ENCODE measurements at places on chromosomes 7 and 10. TPM values are rescaled to one million over a fixed set of nuclear protein-coding genes. Genes with fewer than 3 reads are reported as not detected.

Gene ZNF727
- total RNA-seq = 0.15 TPM

Gene PKD2L1
- not detected for total RNA-seq

Gene ZNF117
- total RNA-seq = 1.9 TPM

Gene NODAL
- not detected for total RNA-seq

Gene GPR158
- 0.23 TPM for total RNA-seq

Gene ADAMTS14
- 1.5 TPM for total RNA-seq

Gene OPALIN
- total RNA-seq = not detected

Gene UNCX
- total RNA-seq = not detected

Gene SFRP5
- 3.9 TPM for total RNA-seq

Gene AKR1C1
- 139 TPM for total RNA-seq

Gene TUBAL3
- total RNA-seq = not detected

Gene LRGUK
- total RNA-seq = not detected

Gene LOXL4
- total RNA-seq = 122 TPM

Gene MUC12
- total RNA-seq = not detected

Gene CASTOR2
- 15.9 TPM for total RNA-seq

Gene HYAL4
- not detected for total RNA-seq

Gene ZPBP
- not detected for total RNA-seq

Gene SOSTDC1
- total RNA-seq = not detected

Gene CALHM3
- not detected for total RNA-seq

All from smooth muscle cell of the coronary artery (primary cell).